Cardiac septum (tissue), 1 donor: ENCODE measurements at places on chromosomes 11 and 22. TPM values are rescaled to one million over a fixed set of nuclear protein-coding genes. Genes with fewer than 3 reads are reported as not detected.
A peak's percentile ranks its signal among the peaks of the same experiment; 100 is the strongest.

GRCh38 chr22:37383341-37383740, 43.9 kb downstream of the ELFN2 start:
- DNase-seq, result no peak

DNA sequence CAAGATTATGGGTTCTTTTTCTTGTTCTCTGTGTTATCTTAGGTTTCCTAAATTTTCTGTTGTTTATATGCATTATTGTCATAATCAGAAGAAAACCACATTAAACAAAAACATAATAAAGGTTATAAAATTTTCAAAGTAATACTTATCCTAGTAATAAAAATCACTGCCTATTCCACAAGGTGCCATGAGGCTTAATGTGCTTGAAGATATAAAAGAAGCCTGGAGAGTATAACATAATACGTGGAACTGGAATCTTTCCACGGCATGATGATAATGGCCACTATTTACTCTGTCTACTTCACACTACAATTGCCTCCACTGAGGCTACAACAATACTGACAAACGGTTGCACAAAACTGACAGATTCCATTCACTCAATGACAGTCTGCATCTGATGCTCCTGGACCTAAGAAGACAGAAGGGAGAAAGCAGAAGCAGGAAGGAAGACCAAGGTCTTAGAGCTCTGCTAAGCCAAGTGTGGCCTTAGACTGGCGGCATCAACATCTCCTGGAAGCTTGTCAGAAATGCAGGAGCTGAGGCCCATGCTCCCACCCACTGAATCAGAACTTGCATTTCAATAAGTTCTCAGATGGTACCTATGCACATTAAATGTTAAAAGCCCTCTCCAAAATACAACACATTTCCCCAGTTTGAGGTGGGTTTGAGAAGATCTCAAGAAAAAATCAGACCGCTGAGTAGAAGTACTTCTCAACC, 13.1 kb downstream of the TENM4 start:
- no peak for DNase-seq

The C11orf52 gene
- 2.6 TPM for total RNA-seq

DNA sequence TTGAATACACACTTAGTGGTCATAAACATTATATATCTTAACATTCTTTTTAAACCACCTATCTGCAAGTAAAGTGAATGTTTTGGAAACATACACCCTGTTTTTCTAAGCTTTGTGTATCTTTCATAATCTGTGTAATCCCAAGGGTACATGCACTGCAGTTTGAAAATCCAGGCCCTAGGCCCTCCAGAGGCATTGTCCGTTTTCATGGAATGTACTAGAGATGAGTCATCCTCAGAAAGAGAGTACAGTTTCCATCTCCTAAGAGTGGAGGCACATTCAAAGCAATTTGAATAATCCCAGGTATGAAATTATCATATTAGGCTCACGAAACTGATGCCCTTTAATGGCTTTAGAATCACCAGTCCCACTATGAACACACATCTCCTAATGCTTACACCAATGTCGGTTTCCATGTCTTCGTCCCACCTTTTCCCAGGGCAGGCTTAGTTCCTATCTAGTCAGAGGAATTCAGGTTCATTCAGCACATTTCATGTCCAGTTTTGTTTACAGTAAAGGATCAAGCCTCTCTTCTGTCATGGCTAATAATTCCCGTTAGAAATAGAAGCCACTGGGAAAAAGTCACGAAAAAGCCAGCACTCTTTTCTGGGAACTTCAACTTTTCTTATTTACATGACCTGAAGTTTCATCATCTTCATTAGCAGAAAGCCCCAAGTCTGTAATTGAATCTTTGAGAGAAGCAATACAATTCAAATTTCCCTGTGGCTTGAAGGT, 39.5 kb upstream of the CD44 start:
- no peak for DNase-seq

GRCh38 chr22:40345815-40346184, 500 bp upstream of the ADSL start:
- no peak for DNase-seq

The LMO1 gene
- 0.46 TPM for total RNA-seq

- peak; percentile 80 for DNase-seq
These were observed 15.2 kb upstream of the TBX1 start for GRCh38 chr22:19745155-19746101.

The APOL4 gene
- total RNA-seq, result 6.1 TPM

The SCN3B gene
- 3.3 TPM for total RNA-seq

DNA sequence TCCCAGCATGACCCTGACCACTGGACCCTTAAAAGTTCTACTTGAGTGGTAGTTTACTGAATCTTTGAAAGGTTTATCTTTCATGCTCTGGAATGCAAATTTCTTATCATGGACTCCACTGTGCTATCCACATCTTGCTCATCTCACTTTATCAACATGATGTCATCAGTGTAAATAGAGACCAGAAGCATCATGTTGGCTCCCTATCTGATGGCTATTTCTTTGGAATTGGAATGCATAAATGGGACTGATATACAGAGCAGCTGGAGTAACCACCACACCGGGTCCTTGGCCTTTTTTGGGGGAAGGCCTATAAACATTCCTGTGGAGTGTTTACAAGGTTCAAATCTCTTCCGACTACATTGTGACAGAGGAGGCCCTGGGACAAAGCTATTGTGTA, 74.1 kb upstream of the CEP126 start:
- no peak for DNase-seq

GRCh38 chr11:75839851-75840250, 24.8 kb downstream of the UVRAG start:
- DNase-seq, result no peak

The NCF4 gene
- total RNA-seq, result 6.1 TPM

DNA sequence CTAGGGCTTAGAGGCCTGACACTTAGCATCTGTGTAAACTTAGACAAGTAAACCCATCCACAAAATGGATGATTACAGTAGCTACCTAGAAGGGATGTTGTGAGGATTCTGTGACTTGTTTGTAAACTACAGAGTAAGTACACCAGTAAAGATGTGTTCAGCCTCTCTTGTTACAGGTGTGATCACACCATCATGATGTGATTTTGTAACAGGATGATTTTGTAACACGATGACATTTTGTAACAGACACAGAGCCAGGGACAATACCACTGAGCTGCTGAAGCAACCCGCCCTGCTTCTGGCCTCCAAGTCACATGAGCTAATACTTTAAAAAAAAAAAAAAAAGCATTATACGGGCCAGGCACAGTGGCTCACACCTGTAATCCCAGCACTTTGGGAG, 17.0 kb downstream of the FADD start:
- DNase-seq, result no peak

The PRG3 gene
- not detected for total RNA-seq

DNA sequence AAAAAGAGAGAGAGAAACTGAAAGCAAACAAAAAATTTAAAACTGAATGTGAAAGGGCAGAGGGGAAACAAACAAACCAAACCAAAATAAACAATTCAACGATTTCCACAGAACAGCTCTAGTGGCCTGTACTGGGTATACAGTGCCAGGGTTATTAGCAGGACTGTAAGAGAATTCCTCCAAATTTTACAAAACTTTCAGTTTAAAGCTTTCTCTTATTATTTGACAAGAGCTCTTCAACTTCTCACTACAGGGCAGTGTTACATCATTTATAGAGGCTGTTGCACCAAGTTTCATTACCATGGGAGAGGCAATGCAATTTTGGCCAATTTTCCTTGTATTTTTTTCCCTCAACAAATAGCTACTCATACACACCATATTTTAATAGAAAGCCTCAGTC, 44.3 kb upstream of the CLPB start:
- DNase-seq, result no peak

DNA sequence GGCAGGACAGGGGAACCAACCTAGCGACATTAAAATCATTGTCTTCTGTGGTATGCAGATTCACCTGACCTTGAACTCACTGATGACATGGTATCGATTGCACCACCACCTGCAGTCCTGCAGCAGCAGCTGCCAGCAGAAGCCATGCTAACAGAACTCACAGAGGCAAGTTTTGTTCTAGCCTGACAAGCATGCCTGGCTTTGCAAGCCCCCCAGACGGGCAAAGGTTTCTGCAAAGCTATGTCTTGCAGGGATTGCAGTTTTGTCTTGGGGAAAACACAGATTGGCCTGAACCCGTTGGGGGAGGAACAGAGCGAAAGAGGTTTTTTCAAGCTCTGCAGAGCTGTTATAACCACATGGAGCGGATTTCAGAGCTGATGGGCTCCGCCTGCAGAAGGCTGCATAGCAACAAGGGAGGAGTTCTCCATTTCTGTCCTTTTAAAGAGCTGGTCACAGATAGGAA, 221.0 kb downstream of the HIPK3 start:
- DNase-seq, result no peak

DNA sequence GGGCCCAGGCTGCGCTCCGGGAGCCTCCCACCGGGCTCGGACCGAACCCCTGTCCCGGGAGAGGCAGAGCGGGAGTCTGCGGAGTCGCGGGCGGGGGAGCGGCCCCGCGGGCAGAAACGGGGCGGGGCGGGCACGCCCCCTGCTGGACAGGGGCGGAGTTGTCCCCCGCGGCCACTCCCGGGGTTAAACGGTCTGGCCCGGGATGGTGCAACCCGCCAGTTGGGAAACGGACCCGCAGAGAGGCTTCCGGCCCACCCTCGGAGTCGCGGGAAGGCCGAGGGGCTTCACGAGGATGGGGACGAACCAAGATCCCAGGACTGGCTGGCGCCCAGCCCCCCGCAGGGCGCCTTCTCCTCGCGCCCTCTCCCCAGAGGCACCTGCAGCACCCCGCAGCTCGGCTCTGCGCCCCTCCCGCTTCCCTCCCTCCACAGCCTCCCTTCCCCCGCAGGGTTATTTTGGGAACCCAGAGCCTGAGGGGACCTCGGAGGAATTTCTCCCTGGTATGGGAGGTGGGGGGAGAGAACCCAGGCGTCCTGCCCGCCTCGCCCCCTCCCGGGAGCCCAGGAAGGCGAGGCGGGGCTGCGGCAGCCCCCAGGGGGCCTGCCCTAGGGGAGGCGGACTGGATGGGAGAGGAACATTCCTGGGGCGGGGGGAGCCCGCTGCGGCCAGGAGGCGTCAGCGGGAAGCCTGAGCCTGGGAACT, 902 bp downstream of the RASGRP2 start:
- DNase-seq, result peak; percentile 95

The ENTHD1 gene
- total RNA-seq, result not detected

DNA sequence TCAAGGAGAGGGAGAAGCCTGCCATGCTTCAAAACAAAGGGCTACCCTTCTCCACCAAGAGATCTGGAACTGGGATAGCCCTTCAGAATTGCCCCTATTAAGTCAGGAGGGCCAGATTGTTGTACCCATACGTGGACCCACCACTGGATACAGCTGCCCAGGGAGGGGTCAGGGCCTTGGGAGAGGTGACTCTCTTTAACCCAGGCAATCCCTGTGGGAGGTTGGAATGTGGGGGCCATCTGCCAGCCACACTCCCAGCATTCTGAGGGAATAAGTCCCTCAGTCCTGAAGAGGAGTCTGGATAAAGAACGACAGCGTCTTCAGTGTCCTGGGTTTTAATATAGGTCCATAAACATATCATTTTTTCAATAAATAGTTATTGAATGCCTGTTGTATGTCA, 588.2 kb upstream of the TENM4 start:
- no peak for DNase-seq

DNA sequence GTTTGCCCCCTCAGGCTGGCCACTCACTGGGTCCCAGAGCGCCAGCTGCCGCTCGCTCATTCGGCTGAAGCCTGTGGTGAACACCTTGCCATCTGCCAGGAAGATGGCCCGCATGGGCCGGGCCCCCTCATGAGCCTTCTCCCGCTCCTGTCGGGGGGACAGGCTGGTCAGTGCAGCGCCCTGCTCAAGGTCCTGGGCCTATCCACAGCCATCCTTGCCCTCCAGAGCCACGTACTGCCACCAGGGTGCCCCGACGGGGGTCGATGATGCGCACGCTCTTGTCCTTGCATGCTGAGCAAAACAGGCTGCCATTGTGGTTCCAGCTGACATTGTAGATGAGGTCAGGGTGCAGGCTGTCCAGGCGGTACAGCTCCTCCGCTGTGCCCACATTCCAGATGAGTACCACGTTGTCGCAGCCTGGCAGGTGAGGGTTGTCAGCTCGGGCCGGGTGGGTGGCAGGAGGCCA, 2.1 kb downstream of the CORO1B start:
- DNase-seq, result no peak

- DNase-seq, result peak; percentile 81
These were observed 1.7 kb downstream of the MALAT1 start for GRCh38 chr11:65500387-65501185.

GRCh38 chr22:41171996-41172395, 33.1 kb upstream of the L3MBTL2 start:
- no peak for DNase-seq

- DNase-seq, result peak; percentile 35
These were observed 4.4 kb downstream of the ASCL2 start for GRCh38 chr11:2265854-2266585.

The DDX17 gene
- total RNA-seq, result 215 TPM

The NOX4 gene
- 9.4 TPM for total RNA-seq

DNA sequence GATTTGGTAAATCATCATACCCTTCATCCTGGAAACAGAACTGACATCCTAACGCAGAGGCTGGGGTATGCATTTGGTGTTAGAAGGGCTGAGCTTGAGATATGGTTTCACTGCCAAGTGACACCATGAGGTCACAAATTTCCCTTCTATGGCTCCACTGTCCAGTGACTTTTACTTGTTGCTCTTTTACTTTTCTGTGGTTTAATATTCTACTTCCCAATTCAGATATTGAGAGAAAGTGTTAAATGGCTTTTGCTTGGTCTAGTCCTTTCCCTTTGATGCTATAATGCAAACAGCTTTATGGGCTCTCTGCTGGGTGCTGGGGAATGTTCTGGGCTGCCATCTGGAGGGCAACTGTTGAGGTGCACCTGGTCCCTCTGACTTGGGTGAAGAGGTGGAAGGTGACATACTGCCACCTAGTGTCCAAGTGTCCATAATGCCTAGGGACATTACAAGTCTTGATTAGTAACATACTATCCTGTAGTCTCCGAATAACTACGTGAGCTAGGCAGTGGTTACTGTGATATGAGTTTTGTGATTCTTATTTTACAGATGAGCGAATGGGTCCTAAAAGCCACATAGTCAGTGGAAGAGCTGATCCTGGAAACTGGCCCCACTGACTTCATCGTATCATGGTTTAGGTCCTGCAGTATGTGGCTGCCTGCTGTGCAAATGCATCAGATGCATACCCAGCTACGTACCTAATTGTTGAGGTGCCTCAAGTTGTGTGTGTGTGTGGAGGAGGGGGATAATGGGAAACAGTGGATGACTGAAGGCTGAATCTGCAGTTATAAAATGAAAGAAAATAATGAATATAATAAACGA, 149.1 kb upstream of the RAG2 start:
- peak; percentile 85 for DNase-seq
